ENCODE measurements at places on chromosomes 6 and 20.
A peak's percentile ranks its signal among the peaks of the same experiment; 100 is the strongest.

GRCh38 chr6:7960848-7961247 lies 50.3 kb upstream of the TXNDC5 start:
- DNase-seq: no peak

DNA sequence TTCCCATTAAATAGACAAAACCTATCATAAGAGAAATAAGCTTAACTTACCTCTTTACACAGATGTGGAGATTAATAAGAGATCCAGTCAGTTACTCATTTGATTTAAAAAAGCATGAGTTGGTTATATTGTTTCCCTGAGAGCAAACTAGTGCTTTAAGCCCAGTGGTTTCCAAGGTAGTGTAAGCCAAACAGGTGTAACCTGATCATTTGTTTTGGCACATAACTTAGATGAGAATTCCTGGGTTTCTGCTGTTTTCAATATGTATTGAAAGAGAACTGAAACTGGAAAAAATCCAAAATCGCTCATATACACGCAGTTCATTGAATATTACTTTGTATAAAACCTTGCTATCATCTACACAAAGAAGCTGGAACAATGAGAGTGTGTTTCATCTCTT lies 30.5 kb upstream of the SMIM8 start:
- no peak for DNase-seq

DNA sequence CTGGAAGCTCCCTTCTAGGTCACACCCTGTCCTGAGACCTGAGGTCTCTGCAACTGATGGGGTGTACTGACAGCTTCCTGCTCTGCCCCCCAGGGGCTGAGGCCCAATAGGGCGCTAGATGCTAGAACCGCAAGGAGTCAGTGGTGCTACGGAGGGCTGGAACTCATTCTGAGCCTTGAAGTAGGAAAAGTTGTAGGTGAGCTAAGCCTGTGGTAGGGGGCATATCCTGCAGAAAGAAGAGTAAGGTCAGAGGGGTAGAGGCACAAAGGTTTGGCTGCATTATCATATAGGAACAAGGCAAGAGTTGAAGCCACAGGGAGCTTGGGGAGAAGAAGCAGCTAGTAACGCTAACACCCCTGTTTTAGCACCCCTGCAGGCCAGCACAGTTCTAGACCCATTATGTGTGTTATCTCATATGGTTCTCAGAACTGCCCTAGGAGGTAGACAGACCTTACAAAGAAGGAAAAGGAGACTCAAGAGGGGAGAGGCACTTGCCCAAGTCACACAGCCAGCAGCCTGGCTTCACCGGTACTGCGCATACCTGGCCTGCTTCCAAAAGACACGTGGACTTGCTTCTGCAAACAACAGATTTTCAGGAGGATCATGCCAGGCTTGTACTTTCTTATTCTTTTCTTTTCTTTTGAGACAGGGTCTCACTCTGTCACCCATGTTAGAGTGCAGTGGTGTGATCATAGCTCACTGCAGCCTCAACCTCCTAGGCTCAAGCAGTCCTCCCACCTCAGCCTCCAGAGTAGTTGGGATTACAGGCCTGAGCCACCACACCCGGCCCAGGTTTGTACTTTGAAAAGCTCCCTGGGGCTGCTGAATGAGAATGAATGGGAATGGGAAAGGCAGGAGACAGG lies 156.1 kb downstream of the MRPL14 start:
- peak; percentile 18 for DNase-seq

GRCh38 chr6:50353603-50354002 lies 303.9 kb upstream of the DEFB112 start:
- no peak for DNase-seq

GRCh38 chr20:56793916-56794315 lies 164.8 kb downstream of the TFAP2C start:
- no peak for DNase-seq

GRCh38 chr20:25090492-25091429 lies 8.8 kb upstream of the VSX1 start:
- no peak for DNase-seq

DNA sequence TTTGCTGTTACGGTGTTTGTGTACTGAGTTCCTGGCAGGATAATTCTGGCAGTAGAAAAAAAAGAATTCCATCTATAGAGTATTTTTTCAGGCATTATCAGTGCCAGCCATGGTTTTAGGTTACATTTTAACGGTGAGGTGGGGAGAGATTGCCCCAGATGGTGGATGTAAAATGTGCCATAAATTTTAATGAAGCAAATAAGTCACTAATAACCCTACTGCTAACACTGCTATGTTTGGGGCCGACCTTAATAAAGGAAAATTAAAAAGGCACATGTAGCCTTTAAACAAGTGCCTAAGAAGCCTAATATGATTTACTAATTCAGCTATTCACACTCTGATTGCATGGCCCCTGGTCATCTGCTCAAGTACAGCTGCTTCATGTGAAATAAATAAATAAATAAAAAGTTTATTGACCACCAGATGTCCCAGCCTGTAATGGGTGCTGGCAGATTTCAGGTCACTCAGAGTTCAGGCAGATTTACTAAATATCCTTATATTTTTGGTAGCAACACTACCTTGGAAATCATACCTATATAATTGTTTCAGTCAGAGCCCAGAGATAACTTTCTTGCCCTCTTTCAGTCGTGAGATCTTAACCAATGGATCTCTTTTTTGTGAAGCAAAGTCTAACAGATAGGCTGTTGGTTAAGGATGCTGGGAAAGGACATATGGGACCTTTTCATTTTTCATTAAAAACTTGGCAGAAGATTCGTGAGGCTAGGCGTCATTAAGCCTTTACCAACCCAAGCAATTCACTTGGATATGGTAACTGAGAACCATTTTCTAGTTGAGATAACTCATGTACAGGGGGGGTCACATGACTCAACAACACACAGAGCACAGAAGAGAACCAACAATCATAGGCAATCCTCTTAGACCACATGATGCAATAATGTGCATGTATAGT lies 495.0 kb upstream of the NRSN1 start:
- no peak for DNase-seq
